NCI-H1092 (cell line): ENCODE measurements at places on chromosomes 4 and X.

DNA sequence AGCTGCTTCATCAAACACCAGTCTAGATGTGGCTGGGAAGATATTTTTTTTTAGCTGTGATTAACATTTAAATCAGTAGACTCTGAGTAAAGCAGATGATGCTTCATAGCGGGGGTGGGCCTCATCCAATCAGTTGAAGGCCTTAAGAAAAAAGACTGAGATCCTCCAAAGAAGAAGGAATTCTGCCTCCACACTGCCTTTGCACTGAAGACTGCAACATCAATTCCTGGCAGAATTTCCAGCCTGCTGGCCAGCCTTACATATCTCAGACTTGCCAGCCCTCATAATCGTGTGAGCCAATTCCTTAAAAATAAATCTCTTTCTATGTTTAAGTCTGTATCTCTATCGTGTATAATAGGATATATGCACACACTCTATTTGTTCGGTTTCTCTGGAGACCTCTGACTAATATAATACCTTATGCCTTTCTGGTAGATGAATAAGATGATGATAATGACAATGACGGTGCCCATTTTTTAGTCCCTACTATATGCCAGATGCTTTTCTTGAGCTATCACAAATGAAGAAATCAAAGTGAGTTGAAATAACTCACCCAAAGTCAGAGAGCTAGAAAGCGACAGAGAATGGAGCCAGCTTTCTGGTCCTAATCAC, 66.1 kb upstream of the SOD3 start:
- no peak for DNase-seq

GRCh38 chrX:154445776-154446175, 1.8 kb downstream of the FAM50A start:
- DNase-seq: no peak

DNA sequence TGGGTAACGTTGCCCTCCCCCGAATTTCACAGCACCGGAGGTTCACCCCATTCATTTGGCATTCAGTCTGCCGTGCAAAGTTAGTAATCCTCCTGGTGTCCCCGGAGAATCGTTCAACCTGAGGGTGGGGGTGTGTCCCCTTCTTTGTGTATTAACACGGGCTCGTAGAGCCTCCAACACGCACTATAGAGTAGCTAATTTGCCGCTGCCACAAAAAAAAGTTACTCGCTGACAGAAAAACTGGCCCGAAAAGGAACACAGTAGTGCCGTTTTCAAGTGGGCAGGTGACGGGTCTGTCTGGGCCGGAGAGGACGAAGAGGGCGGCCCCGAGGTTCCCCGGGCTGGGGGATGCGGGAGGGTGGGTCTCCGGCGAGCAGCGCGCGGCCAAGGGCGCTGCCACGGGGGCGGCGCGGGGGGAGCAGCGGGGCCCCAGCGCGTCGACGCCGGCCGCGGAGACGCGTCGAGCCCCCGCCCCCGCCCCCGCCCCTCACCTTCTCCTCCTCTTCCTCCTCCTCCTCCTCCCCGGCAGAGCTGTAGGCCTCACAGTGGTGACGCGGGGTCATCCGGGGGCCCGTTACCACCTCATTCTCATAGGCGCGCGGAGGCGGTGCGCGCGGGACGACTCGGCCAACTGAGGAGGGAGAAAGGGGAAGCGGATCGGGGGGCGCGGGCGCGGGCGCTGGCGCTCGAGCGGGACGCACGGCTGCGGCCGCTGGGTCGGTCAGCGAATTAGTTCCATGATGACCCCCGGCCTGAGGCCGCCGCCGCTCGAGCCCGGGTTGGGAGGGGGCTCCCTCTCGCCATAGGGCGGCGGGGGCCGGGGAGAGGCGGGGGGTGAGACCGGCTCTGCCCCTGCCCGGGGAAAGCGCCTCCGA, 571 bp downstream of the CCNI start:
- DNase-seq: peak; percentile 32

GRCh38 chr4:152278505-152279233, 257.2 kb downstream of the FBXW7 start:
- DNase-seq: no peak

- peak; percentile 15 for DNase-seq
Observed at GRCh38 chr4:88211473-88212252, 53.2 kb upstream of the ABCG2 start.
